ENCODE measurements at places on chromosomes 6 and 20. TPM values are rescaled to one million over a fixed set of nuclear protein-coding genes. Genes with fewer than 3 reads are reported as not detected.

The PM20D2 gene
- total RNA-seq = 24.2 TPM

The ZSCAN23 gene
- total RNA-seq = 2.6 TPM

The MOG gene
- not detected for total RNA-seq

The TRDN gene
- not detected for total RNA-seq

- DNase-seq = no peak
Observed at GRCh38 chr20:46523696-46524328, 10.5 kb upstream of the ZNF334 start.

GRCh38 chr6:79250107-79250514, 15.6 kb upstream of the HMGN3 start:
- DNase-seq = no peak

DNA sequence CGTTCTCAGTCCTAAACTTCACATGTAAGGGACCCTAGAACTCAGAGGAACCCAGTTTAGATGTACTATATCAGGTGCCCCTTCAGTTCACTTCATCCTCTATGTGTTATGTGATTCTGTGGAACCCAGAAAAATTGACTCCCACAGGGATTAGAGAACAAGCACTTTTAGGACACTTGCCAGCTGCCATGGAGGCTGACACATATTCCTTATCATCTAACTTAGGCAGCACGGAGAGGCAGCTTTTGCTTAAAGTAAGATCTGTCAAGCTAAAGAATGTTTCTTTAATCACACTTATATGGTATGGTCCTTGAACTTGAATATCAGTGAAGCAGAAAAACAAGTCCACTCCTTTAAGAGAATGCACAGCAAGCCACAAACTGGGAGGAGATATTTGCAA, 701.5 kb upstream of the ID4 start:
- no peak for DNase-seq

- DNase-seq = no peak
Observed at GRCh38 chr6:170506446-170506845, 46.7 kb downstream of the PSMB1 start.

DNA sequence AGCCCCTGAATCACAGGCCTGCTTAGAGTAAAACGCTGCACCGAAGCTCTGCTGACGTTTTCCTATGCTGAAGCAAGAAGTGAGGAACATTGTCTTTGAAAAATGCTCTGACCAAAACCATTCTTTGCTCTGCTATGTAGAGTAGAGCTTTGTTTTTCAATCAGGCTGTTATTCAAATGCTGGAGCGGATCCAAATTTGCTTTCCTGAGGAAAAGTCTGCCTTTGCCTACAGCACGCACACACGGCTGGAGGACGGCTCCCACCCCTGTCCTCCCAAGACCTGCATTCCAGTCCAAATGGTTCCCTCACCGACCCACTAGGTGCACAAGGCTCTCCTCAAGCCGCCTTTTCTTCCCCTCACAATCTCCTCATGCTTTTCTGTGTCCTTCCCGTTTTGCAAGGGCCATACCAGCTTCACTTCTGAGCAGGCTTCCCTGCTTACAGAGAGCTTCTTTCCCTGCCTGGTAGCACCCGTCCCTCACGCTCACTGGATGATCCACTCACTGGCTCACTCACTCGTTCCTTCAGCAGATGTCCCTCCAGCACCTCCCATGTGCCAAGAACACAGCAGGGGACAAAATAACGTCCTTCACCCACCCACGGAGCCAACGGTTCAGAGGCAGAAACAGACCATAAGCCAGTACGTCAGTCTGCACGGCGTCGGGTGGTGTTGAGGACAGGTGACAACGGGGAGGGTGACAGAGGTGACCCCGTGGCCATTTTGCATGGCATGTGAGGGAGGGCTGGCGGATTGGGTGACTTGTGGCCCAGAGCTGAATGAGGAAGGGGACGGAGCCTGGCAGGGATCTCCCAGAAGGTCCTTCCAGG, 137.9 kb upstream of the NEDD9 start:
- no peak for DNase-seq

GRCh38 chr20:3559637-3560036, 88.8 kb downstream of the ATRN start:
- DNase-seq = no peak
